ENCODE measurements at places on chromosomes 11 and 22.

DNA sequence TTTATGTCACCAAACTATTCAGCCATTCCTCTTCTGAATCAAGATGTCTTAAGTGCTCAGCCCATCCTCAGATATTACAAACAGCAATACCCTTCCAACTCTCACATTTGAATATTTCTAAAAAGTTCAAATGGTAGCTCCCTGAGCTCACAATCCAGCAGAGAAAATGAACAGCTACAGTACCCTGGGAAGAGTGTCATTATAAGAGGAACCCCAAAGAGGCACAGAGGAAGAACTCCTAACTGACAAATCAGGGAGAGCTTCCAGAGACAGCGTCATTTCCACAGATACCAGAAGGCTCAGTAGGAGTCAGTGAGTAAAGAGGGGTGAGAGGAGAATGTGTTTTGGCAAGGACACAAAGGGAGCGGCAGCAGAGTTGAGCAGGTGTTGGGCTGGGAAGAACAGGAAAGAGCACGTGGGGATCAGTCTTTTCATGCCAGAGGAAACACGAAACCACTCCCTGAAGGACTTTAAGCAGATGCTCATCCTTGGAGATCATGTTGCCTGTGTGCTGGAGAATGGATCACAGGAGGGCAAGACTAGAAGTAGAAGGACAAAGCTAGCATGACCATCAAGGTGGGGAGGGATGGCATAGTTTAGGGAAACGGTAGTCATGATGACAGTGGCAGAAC is 4.3 kb downstream of the CLTCL1 start:
- no peak for DNase-seq

DNA sequence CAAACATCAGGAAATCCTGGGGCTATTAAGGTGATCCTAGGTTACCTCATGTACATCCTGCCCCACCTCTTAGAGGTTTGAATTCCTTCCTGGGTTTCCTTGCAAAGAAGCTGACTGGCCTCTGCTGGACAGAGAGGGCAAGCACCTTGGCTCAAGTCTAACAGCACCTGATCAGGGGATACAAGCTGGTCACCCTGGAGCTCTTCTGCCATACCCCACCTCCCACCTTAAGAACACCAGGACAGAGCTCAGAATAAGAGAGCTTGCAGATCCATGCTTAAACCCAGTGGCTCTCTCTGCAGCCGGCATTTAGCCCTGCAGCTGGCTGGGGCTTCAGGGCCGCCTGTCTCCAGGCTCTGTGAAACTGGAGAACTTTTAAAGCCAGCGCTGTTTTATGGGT is 386.6 kb upstream of the NARS2 start:
- DNase-seq: peak; percentile 9

GRCh38 chr11:119188887-119189286 is 3.6 kb downstream of the NHERF4 start:
- DNase-seq: no peak

DNA sequence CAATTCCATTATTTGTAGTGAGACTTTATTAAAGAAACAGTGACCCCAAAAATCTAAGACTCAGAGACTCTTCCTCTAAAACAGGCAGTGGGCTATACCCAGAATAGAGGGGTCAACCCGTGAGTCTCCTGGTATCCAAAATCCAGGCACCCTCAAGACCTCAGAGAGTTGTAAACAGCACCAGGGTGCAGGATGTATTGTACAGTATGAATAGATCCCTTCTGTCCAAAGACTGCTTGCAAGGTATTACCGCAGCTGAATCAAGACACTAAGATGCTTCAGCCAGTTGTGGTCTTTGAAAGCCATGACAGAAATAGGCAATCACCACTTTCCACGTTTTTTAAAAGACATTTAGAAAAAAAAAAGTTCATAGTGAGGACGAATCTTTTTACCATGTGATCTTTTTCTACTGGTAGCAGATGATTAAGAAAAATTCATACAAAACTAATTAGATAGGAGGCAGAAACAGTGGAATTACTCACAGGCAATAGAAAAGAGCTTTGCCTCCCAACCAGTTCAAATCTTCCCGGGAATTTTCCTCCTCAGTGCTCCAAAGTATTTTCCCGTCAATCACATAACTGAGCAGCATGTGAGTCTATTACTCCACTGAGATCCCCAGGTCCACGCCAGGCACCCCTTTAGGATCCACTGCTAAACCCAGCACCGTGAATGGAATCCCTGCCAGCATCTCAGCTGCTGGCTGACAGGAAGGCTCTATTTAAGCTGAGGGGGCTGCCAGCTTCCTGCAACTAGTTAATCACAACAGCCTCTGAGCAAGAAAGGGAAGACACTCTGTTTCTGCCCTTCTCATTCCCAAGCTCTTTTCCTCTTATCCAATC is 113.1 kb downstream of the ETS1 start:
- DNase-seq: no peak

GRCh38 chr11:94558468-94558867 is 8.7 kb upstream of the PIWIL4 start:
- no peak for DNase-seq

GRCh38 chr22:37998543-37998942 is 14.2 kb upstream of the SOX10 start:
- DNase-seq: no peak

- DNase-seq: peak; percentile 50
Measured at GRCh38 chr22:21951931-21952465, 650 bp downstream of the PPM1F start.

GRCh38 chr11:120523196-120523595 is 11.6 kb downstream of the GRIK4 start:
- peak; percentile 9 for DNase-seq

DNA sequence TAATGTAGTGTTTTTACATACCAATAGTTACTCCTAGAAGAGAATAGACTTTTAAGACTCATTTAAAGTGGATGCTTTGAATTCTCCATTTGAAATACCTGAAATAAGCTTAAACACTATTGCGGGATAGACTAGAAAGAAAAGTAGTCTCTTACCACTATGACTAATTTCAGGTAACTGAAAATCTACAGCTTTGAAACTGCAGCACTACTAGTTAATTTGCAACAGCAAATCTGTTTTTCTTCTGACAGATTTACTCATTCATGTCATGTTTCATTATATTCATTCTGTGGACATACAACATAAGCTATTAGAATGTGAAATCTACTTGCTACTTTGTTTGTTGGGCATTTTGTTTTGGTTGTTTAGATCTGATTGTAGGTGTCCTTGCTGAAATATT is 153.6 kb downstream of the MAML2 start:
- peak; percentile 59 for DNase-seq

DNA sequence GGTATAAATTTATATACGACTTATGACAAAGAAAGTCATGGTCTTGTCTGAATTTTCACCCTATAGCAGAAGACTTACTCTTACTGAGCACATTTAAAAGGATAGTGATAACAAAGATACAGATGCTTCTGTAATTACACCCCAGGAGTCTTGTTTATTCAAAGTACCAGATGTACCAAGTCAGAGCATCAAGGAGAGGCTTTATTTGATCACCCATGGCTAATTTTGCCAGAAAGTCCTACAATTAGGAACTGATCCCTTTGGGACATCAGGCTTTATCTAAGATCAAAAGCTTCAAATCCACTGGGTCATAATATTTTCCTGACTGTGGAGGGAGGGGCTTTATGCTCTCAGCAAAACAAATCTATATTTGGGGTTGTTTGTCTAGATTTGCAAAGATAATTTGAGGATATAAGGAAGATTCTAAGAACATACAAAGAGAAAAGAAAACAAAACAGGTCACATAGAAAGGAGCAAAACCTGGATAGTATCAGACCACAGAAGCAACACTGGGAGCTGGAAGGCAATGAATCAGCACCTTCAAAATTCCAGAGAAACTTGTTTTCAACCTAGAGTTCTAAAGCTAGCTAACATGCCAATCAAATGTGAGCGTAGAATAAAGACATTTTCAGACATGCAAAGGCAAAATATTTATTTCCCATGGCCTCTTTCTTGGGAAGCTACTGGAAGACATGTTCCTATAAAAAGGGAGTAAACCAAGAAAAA is 124.8 kb upstream of the CSNK2A3 start:
- DNase-seq: no peak

- DNase-seq: no peak
Measured at GRCh38 chr11:61138935-61139334, 22.3 kb downstream of the VPS37C start.

GRCh38 chr11:11243209-11243589 is 109.9 kb downstream of the CSNK2A3 start:
- no peak for DNase-seq

DNA sequence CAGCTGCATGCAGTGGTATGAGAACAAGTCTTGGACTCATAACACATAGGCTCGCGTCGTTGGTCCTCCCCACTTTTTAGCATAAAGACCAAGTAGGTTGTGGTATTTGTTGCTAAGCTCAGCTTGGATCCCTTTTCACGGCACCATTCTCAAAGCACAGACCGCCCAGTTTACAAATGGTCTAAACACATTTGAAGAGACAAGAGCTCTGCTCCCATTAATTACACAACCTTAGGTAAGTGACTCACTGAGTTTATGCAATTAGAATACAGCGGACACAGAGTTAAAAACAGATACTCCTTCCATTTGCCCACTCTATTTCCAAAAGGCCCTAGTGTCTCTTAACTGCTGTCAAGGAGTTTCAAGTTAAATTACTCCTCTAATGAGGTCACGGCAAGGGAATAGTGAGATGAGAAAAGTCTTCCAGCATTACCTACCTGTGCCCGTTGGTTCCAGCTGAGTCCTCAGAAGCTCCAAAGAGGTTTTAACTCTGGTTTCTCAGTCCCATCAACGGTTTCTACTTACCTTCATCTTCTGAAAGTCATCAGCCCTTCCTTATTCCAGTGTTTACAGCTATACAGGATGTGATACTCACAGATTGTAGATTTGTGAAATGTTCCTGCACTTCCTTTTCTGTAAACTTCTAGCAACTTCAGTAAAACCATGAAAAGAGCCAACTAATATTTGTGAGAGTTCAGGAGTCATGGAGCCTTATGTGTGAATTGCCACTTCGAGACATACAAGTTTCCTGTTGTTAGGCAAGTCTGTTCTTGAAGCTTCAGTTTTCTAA is at the start of gene MS4A6A:
MS4A6A (minus strand) TSS at position 543 of the 790 bp plus-strand sequence. CDS start 1,356 bp downstream, outside the sequence.
- no peak for DNase-seq

DNA sequence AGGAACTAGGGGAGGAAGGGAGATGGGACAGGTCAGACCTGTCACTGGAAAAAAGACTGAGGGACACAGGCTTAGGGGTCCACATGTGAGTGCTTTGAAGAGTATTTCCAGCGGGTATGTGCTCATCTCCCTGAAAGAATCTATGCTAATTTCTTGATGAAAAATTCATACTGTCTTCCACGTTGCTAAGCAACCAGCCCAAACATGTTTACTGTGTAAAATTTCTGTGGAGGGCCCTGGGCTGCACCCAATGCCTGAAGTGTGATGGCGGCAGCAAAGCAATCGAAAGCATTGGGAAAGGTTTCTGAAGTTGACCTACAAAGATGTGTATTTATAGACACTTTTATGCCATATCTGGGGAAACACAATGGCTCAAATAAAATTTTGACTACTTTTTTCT is 7.4 kb downstream of the SYT13 start:
- no peak for DNase-seq

- DNase-seq: no peak
Measured at GRCh38 chr11:111663820-111664219, 61.6 kb downstream of the SIK2 start.

DNA sequence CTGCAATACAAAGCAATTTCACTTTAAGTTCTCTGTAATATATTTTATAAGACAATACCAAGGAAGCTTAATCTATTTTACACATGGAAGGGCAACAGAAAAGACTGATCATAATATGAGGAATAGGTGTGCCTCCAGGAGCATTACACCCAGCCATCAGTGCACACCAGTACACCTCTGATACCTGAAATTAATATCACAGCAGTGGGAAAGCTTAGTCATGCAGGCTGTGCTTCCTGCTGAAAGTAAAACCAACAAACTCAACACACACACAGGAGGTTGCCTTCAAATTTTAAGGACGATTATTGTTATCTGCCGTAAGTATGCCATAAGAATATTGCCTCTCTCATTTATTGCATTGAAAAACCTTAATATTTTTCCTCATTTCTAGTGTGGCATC is 1119.1 kb upstream of the TENM4 start:
- DNase-seq: no peak

GRCh38 chr11:77131560-77131959 is 3.5 kb downstream of the MYO7A start:
- no peak for DNase-seq

DNA sequence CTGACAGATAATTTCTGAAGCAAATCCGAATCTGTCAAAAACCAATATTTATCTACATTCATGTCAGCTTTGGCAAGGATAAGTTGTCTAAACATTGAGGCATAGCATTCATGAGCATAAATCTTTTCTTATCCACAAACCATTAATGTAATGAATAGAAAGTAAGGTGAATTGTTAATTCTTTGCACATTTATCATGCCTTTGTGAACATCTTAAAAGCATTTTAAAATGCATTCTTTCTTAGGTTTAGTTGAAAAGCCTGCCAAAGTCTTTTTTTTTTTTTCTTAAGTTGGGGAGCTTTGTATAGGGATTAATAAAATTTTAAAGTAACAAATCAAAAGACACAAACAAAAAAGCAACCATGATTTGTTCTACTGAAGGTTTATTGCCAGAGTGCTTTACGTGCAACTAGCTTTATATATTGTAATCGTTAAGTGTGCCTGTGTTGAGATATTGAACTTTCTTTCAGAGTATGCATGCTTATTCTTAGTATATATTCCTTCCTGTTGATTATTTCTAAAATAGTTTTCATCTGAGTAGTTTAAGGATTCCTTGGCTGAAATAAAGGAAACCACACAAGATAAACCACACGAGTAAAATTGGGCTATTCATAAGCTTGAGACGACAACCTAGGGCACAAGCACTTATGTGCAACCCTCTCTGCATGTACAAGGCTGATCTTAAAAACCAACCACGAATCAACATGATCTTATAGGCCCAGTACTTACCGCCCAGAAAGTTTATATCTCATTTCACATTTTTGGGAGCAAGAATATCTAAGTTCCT is 1110.9 kb upstream of the CNTN5 start:
- DNase-seq: no peak

All from GM12865 (cell line).